ENCODE measurements at places on chromosomes 5 and 9.

DNA sequence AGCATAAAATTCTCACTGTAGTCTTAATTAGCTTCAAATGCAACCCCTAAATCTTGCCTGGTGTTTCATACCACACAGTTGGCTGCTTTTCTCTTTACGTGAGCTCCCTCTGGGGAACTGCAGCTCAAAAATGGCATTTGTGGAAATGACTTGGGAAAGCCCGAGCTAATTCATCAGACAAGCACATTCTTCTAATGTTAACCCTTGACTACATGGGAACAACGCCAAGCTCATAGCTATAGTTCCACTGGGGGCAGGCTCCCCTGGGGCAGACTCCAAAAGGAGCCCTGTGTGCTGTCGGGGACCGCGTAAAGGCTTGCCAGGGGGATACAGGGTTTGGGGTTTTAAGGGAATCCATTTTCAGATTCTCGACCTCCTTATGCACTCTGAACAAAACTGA is 301.4 kb upstream of the DAP start:
- DNase-seq = no peak

DNA sequence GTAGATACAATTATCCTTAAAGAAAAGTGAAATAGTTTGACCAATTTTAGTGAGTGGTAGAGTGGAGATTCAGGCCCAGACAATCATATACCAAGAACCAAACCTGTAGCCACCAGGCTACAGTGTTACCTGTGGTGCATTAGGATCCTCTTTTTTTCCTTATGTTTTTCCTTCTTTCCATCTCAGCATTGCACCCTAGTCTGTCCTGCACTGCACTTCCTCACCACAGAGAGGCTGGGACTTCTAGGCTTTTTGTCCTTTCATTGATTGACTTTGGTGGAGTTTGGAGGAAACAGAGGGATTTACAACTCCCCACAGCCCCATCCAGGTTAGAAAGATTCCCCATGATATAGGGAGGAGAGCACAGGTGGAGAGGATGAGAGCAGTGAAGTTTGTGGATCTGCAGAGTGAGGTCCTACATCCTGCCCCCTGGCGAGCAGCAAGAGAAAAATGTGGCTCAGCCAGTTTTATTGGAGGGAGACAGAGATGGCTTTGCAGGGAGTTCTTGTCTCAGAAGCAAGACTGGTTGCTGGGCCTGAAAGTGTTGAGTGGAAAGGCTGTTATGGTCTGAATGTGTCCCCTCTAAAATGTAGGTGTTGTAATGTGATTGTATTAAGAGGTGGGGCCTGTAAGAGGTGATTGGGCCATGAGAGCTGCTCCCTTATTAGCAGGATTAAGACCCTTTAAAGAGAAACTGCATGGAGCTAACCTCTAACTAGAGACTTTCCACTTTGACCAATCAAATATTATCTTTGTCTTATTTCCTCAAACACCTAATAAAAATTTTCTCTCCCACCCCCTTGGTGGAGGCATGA is 36.2 kb downstream of the KIF4B start:
- no peak for DNase-seq

DNA sequence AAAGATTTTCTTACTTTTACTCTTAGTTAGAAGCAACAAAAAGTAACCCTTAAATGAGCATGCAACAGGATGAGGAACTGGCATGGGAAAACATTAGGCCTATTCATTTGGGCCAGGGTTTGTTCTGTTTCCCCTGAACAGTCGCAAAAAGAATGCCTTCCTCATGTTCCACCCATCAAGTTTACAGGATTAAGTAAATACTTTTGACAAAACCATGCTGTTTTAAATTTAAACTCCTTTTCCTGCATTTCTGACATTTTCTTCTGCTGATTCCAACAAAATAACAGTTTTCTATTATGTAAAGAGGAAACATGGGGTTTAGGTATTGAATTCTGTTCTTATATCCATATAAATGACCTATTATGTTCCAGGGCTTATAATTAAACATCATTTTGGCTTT is 236.6 kb upstream of the ACTBL2 start:
- no peak for DNase-seq

DNA sequence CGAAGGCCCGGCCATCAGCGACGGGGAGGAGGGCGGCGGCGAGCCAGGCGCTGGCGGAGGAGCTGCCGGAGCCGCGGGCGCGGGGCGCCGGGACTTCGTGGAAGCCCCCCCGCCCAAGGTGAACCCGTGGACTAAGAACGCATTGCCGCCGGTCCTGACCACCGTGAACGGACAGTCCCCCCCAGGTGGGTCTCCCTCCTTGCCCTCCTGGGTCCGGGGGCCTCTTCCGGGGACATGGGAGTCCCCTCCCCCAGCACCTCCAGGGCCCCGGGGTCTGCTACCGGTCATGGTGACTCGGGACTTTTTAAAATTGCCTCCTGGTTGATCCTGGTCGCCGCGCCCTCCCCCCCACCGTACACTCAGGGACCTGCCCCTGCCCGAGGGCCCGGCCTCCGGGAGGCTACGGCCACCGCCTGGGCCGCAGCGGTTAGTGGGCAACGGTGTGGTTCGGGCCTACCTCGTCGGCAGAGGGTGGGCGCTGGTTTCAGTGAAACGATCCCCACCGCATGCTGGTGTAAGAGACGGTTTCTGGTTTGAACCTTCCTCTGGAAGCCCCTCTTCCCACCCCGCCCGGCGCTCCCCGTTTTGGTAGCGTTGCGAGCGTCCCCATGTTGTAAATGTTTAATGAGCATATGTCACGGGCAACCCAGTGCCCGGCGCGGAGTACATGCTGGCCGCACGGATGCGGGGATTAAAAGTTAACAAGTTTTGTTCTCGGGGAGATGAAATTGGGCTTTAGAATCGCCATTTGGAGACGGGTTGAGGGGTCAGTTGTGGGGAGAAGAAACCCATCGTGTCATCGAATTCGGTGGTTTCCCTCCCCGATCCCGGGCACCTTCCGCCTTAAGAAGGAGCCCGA is 1.1 kb downstream of the LARP1 start:
- no peak for DNase-seq

DNA sequence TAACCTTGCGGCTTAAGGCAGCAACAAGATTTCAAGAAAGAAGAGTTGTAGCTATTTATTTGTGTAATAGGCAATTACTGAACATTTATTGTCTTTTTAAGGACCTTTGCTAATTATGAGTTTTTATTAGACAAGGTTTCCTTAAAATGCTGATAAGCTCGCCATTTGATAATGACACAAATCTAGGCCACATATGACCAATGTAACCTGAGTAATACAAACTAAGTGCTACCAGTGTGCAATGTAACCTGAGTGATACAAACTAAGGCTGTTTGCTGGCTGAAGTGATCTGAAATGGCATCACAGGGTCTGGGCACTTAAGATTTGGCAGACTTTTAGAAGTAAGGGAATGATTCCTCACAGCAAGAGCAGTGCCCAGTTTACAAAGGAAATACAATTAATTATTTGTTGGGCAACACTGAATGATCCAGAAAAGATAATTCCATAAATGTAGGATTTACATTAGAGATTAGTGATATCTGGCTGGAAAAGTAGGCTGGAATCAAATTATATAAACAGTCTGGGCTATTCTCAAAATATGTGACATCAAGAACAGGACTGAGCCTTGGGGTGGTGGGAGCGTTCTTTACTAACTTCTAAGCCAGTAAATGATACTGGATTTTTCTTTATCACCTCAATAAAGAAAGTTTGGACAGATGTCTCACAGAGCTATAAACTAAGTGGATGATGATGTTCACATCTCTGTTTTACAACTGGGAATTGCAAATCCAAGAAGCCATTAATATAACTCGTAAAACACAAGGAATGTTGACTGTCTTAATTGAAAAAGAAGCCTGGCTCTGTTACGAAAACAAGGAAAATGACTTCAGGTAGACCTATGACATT is 54.8 kb downstream of the MRPS27 start:
- no peak for DNase-seq

DNA sequence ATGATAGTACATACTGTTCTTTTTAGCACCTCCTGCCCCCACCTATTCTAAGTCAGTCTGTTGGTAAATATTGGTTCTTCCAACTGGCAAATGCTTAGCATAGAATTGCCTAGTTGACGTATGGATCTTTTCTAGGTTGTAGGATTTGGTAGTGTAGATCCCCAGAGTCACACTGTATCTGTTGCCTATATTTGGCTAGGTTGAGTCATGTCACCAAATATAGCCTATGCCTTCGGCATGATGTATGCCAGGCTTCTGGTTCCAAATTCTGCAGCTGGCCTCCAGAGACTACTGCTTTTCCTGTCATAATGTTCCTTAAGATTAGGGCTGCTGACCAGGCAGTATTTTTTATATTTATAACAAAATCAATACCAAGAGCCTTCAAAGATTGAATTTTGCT is 38.2 kb downstream of the CPEB4 start:
- no peak for DNase-seq

DNA sequence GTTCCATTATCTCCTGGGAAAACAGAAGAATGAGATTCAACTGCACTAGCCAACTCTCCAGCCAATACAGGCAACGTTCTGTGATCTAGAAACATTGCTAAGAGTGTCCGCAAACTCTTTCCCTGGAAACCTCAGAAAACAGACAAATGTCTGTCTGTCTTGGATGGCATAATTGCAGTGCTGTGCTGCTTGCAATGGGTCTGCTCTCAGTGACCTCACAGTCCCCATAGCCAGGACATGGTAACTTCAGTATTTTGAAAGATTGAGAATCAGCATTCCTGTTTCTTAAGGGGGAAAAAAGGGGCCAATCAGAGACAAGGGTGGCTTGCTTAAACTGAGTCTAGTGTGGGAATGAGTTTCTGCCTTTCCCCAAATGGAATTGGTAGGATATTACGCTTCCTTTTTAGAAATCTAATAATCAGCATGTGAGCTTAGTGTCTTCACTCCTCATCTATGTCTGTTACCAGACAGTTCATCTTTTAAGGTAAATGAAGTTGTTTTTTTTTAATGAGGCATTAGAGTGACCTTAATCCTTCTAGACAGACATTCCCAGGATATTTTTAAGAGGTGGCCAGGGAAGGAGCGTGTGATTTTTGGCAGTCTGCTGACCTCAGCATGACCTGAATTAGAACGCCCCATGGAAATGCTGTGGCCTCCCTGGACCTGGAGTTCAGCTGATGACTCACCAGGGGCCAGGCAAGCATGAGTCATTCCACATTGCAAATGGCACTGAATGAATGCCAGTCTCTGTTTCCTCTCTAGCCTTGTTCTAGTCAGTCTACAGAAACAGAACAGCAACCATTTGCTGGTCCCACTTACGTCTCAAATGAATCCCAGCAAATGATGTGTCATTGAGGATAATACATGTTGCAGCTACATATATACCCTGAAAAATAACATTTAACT is 210.2 kb upstream of the ACTBL2 start:
- peak; percentile 61 for DNase-seq

- DNase-seq = no peak
Observed at GRCh38 chr9:107046692-107047091, 183.7 kb downstream of the ZNF462 start.

DNA sequence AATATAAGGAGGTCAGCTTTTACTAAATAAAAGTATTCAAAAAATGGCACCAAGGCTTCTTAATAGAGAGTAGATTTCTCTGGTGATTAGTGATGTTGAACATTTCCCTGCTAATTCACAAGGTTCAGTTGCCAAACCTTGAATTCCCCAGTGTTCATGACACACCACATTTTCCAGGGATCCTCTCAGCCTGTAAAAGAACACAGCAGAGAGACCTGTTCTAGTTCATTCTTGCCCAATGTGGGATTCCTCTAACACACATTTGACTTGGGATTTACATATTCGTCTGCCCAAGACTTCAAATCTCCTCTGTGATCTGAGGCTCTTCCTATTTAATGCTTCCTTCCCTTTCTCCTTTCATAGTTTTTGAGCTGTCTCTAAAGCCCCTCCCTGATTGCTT is 273.2 kb upstream of the CDH9 start:
- no peak for DNase-seq

DNA sequence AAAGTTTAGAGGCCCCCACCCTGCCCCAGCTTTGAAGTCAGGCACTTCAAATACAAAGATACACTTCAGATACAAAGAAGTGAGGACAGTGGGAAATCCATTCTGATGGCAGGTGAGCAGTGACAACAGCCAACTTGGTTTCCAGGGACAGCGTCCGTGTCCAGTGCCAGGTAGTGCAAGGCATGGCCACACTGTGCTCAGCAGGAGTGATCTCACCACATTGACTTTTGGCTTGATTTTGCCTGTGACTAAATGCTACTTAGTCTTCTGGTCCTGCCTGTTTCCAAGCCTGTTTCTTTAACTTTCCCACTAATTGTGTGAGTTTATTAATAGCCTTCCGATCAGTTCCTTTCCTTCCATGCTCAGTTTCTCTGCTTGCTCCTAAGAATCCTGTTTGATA is 72.6 kb upstream of the PALM2AKAP2 start:
- DNase-seq = no peak

- no peak for DNase-seq
Observed at GRCh38 chr5:62450259-62450658, 37.7 kb downstream of the IPO11 start.

GRCh38 chr5:45274241-45274640 is 421.9 kb downstream of the HCN1 start:
- no peak for DNase-seq

- no peak for DNase-seq
Observed at GRCh38 chr9:136589766-136590763, 44.2 kb upstream of the NOTCH1 start.

GRCh38 chr9:134557331-134557730 is 84.3 kb upstream of the COL5A1 start:
- no peak for DNase-seq

DNA sequence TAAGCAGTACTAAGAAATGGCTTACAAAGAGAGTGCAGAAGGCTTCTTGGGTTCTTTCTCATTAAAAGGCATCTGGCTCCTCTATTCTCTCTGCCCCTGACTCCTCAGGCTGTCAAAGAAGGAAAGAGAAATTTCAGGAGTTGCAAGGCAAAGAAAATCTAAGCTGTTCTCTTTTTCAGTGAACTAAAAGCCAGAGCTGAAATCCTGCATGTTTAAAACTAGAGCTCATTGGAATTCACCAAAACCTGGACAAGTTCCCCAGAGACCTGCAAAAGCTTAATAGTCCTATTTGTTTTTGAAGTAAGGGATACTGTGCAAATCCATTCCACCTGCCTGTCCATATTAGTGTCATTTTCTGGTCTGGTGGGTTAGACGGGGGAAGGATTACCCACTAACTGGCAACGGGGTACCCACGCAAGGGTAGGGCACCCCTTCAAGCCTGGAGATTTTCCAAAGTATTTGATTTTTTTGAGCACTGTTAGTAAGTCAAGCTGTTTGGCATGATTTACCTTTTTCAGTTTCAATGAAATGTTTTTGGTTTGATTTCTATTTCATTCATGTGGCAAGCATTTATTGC is 179.3 kb downstream of the FSTL4 start:
- no peak for DNase-seq

- no peak for DNase-seq
Observed at GRCh38 chr5:39191216-39191615, 28.1 kb downstream of the FYB1 start.

GRCh38 chr5:111308951-111309350 is 84.8 kb downstream of the CAMK4 start:
- DNase-seq = no peak

Data from AG09319 (cell line).